GM23248 (cell line): ENCODE measurements at places on chromosomes 4 and X. TPM values are rescaled to one million over a fixed set of nuclear protein-coding genes. Genes with fewer than 3 reads are reported as not detected.

PNMA6F gene
- not detected in 2 replicates for total RNA-seq

SLC10A7 gene
- 8.1 and 11.3 TPM in 2 replicates for total RNA-seq

DNA sequence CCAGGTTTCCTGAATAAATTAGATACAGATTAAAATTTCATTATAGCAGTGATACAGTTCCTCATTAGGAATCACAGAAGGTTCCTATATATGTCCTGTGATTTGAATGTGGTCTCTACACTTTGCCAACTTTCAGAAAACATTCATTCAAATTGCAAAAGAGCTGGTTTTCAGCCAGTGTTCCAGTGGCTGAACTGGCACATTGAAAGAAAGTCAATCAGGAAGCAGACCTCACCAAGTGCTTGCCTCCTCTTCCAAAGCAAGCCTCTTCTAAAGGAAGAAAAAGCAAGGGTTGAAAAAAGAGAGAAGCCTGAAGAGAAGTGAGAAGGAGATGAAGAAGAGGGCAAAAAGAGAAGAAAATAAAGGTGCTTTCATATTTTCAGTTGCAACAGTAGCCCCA lies 12.7 kb downstream of the KLHL34 start:
- H3K27ac ChIP-seq, result no peak overlapping the region
- H3K4me3 ChIP-seq, result no peak overlapping the region
- no peaks in the 10 kb centered on the region for H3K4me1 ChIP-seq
- no peaks in the 10 kb centered on the region for H3K27me3 ChIP-seq

DNA sequence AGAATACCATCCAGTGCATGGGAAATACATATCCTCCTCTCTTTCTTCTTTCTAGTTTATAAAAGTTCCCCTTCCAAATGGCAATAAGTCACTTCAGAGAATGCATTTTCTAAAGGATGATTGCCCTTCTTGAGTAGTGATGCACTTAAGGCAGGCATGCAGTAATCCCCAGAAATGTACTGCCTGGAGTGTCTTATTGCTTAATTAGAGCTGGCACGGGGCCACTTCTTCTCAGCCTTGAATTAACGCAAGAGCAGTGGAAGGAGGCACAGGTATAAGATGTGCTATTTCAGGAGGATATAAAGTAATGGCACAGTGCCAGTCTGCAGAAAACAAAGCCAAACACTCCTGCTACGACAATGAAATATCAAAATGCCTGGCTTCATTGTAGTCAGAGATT lies 371.4 kb upstream of the FAM241A start:
- H3K36me3 ChIP-seq, result no peaks in the 10 kb centered on the region
- H3K27ac ChIP-seq, result no peak overlapping the region
- H3K4me1 ChIP-seq, result peaks cover 24% of the 10 kb centered on the region
